ENCODE measurements at places on chromosomes 1 and 21. TPM values are rescaled to one million over a fixed set of nuclear protein-coding genes. Genes with fewer than 3 reads are reported as not detected.
A peak's percentile ranks its signal among the peaks of the same experiment; 100 is the strongest.

The PPM1J gene
- total RNA-seq: 1.1 TPM

DNA sequence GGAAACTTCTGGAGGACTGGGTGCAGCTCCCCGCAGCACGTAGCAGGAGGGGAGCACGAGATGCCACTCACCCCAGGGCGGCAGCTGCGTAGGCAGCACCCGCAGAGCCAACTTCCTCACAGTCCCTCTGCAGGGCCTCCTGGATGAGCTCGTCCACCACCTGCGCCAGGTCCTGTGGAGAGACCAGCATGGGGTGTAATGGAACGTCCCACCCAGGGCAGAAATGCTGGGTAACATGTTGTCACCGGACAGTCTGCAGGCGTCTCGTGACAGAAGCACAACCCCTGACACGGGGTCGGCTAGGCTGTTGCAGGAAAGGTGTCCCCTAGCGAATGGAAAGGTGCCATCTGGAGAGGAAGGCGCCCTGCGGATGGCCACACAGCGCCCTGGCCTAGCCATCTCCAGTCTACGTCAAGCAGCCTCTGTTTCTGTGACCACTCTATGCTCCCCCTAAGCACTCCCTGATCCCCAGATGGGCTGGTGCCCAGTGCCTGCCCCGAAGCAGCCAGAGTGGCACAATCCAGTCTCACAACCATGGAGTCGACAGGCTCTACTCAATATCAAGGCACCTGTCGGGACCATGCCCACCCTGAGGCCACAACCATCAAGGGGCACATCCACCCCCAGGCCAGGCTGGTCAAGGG lies 21.2 kb downstream of the MCM3AP start:
- DNase-seq: no peak

The NFASC gene
- total RNA-seq: 12.9 TPM

The PTCH2 gene
- total RNA-seq: 2.0 TPM

The RLF gene
- total RNA-seq: 26.5 TPM

- DNase-seq: no peak
These were observed 25.7 kb downstream of the DNAJC11 start for GRCh38 chr1:6675941-6676340.

The BRINP3 gene
- total RNA-seq: 0.45 TPM

The GOLT1A gene
- not detected for total RNA-seq

- no peak for DNase-seq
These were observed at the start of gene ZNF436 for GRCh38 chr1:23369335-23370013. TSS of gene ZNF436 (minus strand) at chr1:23369836. CDS start at chr1:23368005, 1,831 bp downstream.

GRCh38 chr1:228548788-228549187 lies 61.6 kb downstream of the RNF187 start:
- no peak for DNase-seq

DNA sequence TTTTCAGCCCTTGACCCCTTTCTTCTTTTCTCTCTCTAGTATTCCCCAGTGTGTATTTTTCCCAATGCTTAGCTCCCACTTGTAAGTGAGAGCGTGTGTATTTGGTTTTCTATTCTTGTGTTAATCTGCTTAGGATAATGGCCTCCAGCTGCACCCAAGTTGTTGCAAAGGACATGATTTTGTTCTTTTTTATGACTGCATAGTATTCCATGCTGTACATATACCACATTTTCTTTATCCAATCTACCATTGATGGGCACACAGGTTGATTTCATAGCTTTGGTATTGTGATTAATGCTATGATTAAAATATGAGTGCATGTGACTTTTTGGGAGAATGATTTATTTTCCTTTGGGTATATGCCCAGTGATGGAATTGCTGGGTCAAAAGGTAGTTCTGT lies 104.8 kb downstream of the PDE4B start:
- DNase-seq: no peak

GRCh38 chr1:26335774-26336476 lies 18.0 kb downstream of the CRYBG2 start:
- DNase-seq: no peak

DNA sequence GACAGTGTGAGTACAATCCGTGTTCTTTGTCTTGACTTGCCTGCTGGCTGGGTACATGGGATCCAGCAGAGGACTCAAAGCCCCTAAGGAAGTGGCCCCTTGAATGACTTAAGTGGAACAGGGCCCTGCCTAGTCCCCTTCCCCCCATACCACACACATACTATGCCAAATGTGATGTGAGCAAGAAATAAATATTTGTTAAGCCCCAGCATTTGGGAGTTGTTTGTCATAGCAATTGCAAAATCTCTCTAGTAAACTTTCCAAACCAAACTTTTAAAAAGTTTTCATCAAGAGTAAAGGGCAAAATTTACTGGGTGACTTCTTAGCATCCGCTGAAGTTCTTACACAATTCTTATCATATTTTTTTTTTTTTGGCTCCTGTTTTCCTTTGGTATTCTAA lies 32.5 kb upstream of the CACHD1 start:
- no peak for DNase-seq

GRCh38 chr1:11670747-11671146 lies 6.7 kb downstream of the FBXO6 start:
- no peak for DNase-seq

GRCh38 chr1:202148391-202148790 lies 3.9 kb upstream of the ARL8A start:
- no peak for DNase-seq

The SYCP1 gene
- not detected for total RNA-seq

DNA sequence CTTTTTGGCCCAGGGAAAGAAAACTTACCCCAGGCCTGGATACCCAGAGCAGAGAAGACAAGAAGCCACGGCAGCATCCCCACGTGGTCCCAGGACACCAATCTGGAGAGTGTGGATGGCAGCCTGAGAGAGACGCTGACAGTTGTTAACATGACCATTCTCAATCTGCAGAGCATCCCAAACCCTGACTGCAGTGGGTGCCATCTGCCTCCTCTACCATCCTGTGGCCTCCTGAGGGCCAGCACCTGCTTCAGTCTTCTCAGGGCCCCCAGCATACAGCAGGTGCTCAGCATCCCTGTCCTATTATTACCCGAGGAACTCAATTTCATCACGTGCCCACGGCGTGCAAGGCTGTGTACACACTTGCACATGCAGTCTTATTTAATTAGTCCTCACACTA lies 785 bp downstream of the PGLYRP4 start:
- no peak for DNase-seq

The NAV1 gene
- 47.3 TPM for total RNA-seq

The TLR5 gene
- total RNA-seq: 0.30 TPM

DNA sequence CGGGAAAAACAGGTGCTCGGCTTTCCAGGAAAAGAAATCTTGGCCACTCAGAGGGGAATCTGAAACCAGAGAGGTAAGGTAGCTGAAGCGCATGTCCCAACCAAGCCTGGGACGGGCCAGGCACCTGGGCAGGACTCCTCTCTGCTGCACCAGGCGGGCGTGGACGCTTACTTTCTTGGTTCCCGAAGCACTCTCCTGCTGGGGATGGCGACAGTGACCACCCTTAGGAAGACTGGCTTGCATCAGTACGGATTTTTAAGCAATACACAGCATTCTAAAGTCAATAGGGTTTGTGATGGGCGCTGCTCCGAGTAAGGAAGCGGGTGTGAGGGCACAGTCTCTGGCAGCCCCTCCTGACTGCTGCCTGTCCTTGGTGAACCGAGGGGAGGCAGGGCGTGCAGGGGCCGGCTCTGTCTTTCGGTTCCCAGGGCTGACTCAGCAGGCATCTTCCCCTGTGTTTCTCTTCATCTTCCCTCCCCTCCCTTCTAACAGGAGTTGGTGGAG lies 74.9 kb upstream of the ANGPTL1 start:
- DNase-seq: no peak

The SFN gene
- total RNA-seq: 0.30 TPM

The CD101 gene
- total RNA-seq: 4.3 TPM

DNA sequence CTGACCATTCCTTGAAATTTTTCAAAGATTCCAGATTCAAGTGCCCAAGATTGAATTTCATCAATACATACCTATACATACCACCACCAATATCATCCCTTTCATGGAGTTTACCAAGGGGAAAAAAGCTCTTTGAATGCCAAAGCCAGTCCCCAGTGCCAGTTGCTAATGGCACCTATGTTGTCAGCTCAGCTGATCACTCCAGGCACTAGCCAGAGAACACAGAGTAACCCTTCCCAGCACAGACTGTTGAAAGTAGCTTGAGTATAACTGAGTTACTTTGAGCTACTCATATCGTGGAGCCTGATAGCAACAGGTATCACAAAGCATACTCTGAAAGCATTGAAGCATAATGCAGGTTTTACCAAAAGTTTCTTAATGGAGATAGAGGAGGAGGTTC lies 133.9 kb upstream of the NFIA start:
- DNase-seq: no peak

GRCh38 chr1:116982319-116983004 lies 19.1 kb upstream of the CD101 start:
- DNase-seq: no peak

DNA sequence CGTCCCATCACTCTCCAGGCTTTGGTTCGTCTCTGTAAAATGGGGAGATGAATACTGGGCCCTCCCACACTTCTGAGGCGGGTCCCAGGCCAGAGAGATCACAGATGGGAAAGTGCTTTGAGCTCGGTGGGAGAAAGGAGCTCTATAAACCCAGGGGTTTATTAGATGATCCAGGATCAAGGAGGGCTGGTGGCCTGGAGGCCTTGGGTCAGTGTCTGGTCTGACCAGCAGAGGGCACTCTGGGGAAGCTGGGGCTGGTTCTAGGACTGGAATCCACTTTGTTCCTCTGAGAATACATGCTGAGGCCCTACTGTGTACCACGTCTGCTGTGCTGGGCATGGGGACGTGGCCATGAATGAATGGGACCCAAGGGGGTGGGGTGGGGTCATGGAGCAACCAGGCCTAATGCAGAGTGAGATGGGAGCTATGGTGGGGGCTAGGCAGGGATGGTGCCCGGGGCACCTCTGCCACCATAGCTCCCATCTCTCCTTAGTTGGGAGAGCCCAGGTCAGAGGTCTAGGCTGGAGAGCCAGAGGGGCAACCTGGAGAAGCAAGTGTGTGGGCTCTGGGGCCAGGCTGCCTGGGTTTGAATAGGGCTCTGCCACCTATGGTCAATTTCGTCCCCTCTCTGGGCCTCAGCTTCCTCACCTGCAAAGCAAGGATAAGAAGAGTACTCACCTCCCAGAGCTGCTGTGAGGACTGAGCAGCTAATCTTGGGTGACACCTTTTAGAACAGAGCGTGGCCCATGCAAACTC lies 9.0 kb upstream of the FAM131C start:
- peak; percentile 76 for DNase-seq

DNA sequence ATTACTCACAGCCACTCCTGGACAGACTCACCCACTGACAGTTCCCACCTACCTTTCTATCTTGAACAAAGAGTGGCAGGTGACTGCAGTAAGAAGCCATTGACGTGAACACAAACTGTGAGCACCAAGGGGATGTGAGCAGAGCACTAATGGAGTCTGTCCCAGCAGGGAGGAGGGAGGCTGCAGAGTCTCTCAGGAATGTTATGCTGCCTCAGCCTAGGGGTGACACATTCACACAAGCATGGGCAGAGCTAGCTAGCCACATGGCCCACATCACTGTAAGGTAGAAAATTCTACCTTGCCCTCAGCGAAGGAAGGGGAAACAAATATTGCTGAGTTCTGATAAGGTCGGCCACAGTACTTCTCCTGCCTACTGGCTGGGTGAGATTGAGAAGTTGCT lies 56.8 kb upstream of the PTGFRN start:
- DNase-seq: no peak

DNA sequence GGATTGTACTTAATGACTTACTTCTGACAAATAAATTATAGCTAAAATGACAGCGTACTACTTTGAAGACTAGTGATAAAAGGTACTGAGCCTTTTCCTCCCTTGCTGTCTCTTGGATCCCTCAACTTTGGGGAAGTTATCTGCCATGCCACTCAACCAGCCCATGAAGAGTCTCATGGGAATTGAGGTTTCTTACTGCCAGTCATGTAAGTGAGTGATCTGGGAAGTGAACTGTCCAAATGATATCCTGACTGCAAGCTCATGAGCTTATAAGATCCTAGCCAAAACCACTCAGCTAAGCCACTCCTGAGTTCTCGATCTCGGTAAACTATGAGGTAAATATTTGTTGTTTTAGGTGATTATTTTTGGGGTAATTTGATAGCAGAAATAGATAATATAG lies 247.8 kb downstream of the NCAM2 start:
- DNase-seq: no peak

GRCh38 chr1:36922071-36922470 lies 112.2 kb downstream of the GRIK3 start:
- DNase-seq: no peak

The OR6P1 gene
- not detected for total RNA-seq

The ACTL8 gene
- not detected for total RNA-seq

- no peak for DNase-seq
These were observed 18.0 kb upstream of the KPRP start for GRCh38 chr1:152739841-152740240.

- DNase-seq: no peak
These were observed 14.7 kb downstream of the PPIE start for GRCh38 chr1:39753132-39754025.

DNA sequence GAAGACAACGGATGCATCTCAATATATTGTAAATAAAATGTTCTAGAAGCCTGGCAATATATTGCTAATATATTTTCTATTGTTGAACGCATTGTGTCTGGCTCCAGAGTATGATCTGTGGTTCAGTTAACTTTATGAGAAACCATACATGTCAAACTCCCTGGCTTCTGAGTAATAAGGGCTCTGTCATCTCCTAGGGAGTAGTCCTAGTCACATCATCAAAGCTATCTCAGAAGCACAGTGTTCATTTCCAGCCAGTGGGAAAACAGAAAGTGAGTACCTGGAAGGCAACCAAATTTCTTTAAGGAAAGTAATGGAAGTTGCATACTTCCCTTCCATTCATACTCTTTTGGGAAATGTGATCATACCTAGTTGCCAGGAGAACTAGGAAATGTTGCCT lies 27.0 kb upstream of the ST6GALNAC5 start:
- no peak for DNase-seq

The KCNQ4 gene
- total RNA-seq: 0.89 TPM

The LCE2B gene
- total RNA-seq: not detected

GRCh38 chr1:7989762-7990428 lies 28.4 kb downstream of the PARK7 start:
- no peak for DNase-seq

The IFI16 gene
- total RNA-seq: 6.3 TPM

The FAM72C gene
- total RNA-seq: 7.1 TPM

The GJA4 gene
- total RNA-seq: 22.3 TPM

DNA sequence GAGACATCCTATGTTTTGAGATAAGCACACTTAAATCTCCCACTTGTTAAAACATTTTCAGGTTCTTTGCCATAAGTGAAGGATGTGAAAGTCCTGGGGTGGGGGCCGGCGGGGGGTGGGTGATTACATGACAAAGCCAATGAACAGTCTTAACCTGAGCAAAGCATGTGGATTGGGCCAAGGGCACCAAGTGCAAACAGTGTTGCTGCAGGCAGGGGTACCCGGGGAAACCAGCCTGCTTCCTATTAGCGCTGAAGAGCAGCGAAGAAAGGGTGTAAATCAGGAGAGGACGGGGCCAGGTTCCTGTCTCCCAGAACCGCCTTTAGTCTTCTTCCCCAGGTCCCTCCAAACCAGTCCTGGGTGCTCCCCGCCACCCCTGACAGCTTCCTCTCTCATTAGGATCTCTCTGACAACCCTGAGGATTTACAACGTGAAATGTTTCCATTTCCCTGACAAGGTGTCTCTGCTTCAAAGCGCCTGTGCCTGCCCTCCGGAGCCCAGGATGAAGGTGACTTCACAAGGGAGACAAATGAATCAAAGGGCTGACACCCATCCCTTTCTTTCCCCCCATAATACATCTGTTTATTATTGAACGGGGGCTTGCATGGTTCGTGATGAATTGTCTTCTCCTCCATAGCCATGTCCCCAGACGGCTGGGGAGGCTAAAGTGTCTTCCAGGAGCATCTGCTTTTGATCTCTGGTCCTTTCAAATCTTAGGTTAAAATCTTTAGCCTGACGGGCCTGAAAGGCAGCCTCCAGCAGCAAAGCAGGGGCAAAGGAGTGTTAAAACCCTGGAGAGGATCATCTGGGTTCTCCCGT lies 109.5 kb downstream of the TRABD2B start:
- DNase-seq: no peak

GRCh38 chr1:56397811-56398231 lies 181.5 kb downstream of the PLPP3 start:
- DNase-seq: no peak

Data from neural crest cell (in vitro differentiated cells).